ENCODE measurements at places on chromosomes 6 and 20.

DNA sequence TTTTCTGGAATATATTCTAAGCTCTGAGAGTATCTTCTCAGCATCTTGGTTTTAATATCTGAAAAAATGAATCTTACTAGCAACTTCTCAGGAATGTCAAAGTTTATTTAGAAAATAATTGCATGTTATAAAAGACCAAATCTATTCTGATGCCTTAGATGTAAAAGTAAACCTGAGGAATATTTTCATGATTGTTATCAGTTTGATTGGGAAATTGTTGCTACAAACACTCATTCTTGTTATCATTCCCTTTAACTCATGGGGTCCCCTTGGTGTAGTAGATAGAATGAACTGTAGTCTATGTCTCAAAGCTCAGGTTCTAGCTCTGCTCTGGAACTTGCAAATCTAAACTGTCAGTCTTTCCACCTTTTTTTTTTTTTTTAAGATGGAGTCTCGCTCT is 50.0 kb downstream of the SNRNP48 start:
- no peak for DNase-seq

- peak; percentile 12 for DNase-seq
Measured at GRCh38 chr6:168152306-168152963, 73.4 kb upstream of the FRMD1 start.

- no peak for DNase-seq
Measured at GRCh38 chr20:43794326-43794725, 67.5 kb upstream of the GTSF1L start.

- DNase-seq, result no peak
Measured at GRCh38 chr6:5936631-5937030, 70.1 kb downstream of the NRN1 start.

GRCh38 chr20:20393207-20394120 is 25.6 kb downstream of the INSM1 start:
- DNase-seq, result no peak

DNA sequence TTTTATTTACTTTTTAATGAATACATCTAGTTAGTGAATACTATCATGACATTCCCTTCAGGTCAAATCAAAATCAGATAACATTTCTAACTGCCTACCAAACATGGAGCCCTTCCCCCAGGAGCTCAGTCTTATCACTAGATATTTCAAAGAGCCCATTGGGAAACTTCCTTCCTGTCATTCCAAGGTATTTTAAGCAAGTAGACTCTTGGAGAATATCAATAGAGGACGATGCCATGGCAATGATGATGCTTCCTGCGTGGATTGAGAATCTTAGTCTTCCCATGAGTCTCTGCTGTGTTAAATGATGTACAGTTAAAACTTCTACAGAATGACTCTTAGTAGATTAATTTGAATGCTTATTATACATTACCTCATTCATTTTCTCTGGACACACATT is 384.9 kb downstream of the CENPW start:
- no peak for DNase-seq

DNA sequence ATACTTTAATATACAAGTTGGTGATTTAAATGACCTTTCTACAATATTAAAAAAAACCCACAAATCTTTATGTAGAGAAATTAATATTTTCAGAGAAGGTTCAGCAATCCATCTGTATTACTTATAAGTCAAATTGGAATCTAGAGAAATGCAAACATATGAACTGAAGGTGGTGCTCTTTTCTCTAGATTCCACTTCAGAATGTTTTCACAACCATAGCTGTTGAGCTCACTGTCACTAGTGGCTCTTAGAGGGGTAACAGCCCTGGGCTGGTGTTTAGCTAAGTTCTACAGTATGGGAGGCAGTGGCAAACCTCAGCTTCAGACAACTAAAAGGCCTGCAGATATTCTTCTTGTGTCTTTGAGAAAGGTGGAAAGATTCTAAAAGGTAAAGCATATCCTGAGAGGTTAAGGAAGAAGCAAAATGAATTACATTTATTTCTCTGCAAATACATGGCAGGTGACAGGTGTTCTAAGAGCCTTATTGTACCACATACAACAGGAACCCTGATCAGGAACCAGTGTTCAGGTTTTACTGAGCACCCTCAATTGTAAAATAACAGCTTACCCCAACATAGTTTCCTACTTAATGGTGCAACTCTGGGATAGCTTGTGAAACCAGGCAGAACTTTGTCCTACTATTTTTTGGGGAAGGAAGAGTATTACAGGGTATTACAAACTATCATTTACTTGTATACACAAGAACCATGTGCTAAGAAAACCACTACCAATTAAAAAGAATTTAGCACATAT is 56.6 kb upstream of the SAMHD1 start:
- no peak for DNase-seq

GRCh38 chr6:17392978-17393891 is at the start of gene CAP2:
TSS of gene CAP2 (plus strand) at chr6:17393595. CDS start at chr6:17421556, 27,961 bp downstream.
- DNase-seq, result peak; percentile 59
